ENCODE measurements at places on chromosomes 11 and 22. TPM values are rescaled to one million over a fixed set of nuclear protein-coding genes. Genes with fewer than 3 reads are reported as not detected.

DNA sequence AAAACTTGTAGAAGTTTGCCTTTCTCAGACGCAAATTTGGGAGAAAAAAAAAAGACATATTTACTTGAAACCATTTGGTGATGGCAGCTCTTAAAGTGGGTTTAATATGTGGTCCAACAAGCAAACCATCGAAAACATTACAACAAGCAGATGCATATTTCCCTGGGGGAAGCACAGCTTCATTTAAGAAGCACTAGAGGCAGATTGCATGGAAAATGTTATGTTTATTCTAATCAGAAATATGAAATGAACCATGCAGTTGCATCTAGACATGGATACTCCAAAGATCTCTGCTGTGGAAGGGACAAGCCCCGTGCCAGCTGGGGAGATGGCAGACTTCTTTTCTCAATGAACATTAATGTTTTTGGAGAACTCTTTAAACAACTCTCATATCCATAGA is 57.4 kb upstream of the PARVA start:
- DNase-seq = no peak

DNA sequence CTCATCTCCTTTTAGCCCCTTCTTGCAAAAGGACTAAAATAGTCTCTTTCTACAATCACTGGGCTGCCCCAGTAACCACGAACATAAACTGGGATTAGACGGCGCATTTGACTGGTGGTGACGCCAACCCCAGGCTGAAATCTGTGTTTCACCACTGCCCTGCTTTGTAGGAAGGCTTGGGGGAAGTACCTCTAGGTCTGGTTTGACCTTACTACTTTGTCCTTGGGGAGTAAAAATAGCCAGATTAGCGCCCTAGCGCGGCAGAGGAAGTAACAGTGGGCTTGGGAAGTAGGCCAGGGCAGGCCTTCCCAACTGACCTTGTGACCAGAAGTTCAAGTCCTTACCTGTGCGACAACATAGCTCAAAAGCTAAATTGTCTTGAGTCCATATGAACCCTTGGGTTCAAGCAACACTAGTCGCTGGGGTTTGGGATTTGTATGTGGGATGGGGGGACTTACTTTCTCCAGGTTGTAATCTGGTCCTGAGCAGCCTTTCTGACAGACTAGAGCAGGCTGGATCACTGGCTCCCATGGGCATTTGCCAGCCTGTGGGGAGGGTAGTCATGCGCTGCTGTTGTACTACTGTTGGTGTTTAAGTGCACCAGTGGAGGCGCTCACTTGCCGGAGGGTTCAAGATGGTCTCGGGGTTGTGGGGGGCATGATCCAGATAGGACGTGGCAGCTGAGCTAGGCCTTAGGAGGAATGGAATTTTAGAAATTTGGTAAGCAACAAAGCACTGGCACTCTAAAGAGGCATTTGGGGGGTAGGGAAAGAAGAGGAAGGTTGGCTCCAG is 953 bp upstream of the PACS1 start:
- no peak for DNase-seq

Gene CATSPERZ
- total RNA-seq = not detected

Gene ZBTB16
- 205 TPM for total RNA-seq

- DNase-seq = no peak
Measured at GRCh38 chr11:2477936-2478335, 33.1 kb downstream of the KCNQ1 start.

Gene MMP8
- 0.86 TPM for total RNA-seq

DNA sequence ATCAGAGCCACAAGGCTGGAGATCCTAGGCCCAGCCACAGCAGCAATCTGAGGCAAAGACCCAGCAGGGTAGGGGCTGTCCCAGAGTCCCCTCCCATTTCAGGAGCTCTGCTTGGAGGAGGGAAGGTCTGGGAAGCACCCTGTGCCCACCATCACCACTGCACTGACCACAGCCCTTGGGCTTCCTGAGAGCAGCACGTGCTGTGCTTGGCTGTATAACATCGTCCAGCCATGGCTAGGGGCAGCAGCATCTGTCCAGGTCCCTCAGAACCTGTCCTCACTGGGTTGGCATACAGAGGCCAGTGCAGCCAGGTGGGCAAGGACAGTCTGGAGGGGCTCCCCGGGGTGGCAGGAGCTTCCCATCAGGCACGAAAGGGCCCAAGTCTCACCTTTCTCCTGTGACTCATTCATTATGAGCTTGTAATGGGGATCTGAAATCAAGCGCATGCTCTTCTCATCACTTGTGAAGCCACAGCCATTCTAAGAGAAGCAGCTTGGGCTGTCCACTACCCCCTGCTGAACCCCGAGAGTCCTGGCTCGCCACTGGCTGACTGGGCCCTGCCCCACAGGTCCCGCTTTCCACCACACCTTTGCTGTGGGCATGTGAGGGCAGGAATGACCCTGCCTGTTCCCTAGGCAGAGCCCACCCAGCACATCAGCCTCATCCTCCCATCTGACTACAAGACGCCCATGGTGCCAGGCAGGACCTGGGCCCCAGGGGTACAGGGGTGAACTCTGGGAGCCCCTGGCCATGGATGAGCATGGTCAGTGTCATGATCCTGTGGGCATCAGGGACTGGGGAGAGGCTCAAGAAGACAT is 83.3 kb downstream of the MED15 start:
- DNase-seq = no peak

Gene C11orf21
- 0.25 TPM for total RNA-seq

Gene ART5
- not detected for total RNA-seq

- no peak for DNase-seq
Measured at GRCh38 chr11:61948505-61948904, 1.6 kb upstream of the BEST1 start.

Gene FGF3
- total RNA-seq = not detected

DNA sequence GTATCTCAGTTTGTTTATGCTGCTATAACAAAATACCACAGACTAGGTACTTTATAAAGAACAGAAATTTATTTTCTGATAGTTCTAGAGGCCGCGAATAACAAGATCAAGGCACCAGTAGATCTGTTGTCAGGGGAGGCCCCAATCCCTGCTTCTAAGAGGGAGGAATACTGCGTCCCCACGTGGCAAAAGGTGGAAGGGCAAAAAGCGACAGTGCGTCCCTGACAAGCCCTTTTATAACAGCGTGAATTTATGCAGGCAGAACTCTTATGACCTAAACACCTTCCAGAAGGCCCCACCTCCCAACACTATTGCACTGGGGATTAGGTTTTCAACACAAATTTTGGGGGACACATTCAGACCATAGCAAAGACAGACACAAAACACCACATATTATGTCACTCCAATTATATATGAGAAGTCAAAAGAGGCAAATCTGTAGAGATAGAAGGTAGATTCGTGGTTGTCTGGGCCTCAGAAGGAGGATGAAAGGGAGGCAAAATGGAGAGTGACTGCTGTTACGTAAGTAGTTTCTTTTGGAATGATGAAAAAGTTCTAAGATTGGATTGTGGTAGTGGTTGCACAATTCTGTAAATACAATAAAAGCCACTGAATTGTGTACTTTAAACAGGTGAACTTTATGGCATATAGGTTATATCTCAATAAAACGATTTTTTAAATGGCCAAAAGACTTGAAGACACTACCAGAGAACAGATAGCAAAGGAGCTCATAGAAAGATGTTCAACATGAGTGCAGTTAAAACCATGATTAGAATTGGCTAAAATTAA is 30.1 kb upstream of the TNRC6B start:
- DNase-seq = no peak

GRCh38 chr11:64996710-64997380 is at the start of gene BATF2:
Gene BATF2 (minus strand): TSS chr11:64996971. CDS start chr11:64996914, 57 bp downstream.
- DNase-seq = peak; percentile 85

Gene TALDO1
- 127 TPM for total RNA-seq

Gene OR5P2
- total RNA-seq = not detected

Gene KDM4E
- total RNA-seq = not detected

DNA sequence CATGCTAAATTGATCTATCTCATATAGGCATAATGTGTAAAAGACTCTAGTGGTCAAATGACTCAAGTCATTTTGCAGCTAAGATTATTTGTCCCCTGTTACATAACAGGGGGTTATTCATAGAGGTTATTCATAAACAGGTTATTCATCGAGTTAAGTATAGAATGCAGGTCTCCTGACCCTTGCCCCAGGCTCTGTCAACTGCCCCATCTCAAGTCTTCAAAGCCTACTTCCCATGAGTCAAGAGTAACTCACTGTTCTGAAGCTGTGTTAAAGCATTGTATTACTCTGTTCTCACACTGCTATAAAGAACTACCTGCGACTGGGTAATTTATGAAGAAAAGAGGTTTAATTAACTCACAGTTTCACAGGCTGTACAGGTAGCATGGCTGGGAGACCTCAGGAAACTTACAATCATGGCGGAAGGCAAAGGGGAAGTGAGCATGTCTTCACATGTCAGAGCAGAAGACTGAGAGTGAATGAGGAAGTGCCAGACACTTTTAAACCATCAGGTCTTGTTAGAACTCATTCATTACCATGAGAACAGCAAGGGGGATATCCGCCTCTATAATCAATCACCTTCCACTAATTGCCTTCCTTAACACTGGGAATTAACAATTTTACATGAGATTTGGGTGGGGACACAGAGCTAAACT is 226.2 kb upstream of the BLID start:
- DNase-seq = no peak

- no peak for DNase-seq
Measured at GRCh38 chr22:26889802-26890201, 232.4 kb downstream of the MIAT start.

DNA sequence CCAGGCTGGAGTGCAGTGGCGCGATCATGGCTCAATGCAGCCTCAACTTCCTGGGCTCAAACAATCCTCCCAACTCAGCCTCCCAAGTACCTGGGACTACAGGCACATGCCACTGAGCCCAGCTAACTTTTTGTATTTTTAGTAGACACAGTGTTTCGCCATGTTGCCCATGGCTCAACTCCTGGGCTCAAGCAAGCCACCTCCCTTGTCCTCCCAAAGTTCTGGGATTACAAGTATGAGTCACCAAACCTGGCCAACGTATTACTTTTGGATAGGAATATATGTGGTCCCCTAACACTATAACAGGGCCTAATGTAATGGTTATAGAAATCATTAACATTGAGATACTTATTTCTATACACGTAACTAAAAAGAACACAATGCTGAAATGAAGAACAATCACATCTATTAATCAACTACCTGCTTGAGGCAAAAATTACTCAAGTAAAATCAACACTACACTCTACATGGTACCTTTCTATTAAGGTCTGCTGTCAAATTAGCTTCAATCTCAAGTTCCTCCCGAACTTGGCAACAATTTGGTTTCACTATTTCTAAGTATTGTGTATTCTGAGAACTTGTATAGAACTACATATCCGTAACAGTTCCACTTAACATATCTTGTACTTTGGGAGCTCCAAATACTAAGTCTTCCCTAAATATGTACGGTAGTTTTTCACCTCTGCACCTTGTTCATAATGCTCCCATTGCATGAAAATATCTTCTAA is 124.9 kb downstream of the FCHSD2 start:
- no peak for DNase-seq

Gene RIMBP3C
- not detected for total RNA-seq

Gene OR52E8
- total RNA-seq = not detected

GRCh38 chr22:25878933-25879332 is 136.9 kb downstream of the MYO18B start:
- DNase-seq = no peak

GRCh38 chr22:19119949-19120348 is 2.3 kb downstream of the DGCR2 start:
- no peak for DNase-seq

DNA sequence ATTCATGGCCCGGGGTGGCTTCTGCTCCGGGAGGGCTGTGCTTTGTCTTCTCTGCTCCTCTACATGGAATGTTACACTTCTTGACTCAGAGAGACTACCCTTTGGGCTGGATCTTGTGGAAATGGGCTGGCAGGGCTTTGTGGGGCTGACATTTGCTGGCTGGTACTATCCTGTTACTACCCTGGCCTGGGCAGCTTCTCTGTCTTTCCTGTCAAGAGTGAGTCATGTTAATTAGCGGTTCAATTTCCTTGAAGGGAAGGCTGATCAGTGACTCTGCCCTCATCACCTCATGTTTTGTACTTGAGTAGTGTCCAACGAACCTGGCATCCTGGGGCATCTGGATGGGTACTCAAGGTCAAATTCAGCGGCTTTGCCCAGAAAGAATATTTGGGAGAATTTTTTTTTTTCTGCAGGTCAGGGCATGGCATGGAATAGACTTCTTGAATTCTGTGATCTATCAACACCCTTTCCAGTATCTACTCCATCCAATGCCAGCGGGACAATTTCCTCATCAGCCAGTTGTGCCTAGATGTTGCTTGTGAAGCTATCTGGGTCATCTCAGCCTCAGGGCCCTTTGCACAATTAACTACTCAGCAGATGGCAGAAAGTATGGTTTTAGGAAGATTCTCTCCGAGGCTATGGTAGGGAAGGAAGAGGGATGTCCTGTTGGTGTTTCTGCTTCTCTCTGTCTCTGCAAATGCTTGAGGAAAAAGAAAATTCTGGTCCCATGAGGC is 140.5 kb upstream of the PLET1 start:
- DNase-seq = no peak

- no peak for DNase-seq
Measured at GRCh38 chr11:124801014-124801413, 808 bp upstream of the MSANTD2 start.

- no peak for DNase-seq
Measured at GRCh38 chr11:539971-540481, 2.7 kb downstream of the LRRC56 start.

All from right lobe of liver (tissue), 6 donors.